ENCODE measurements at places on chromosomes 13 and 19.

DNA sequence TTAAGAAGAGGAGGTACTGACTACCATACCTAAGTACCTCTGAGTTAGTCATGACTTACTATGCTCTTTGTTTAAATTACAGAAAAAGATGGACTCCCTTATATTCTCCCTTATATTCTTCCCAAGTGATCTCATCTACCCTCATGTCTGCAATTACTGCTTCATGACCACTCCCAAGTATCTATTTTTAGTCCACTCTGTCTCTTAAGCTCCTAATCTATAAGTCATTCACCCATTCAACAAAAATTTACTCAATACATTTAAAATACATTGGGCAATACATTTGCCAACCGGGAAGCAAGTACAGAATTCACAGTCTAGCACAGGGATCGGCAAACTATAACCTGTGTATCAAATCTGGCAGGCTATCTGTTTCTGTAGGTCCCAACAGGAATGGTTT is 42.6 kb downstream of the KPNA3 start:
- no peak for DNase-seq

DNA sequence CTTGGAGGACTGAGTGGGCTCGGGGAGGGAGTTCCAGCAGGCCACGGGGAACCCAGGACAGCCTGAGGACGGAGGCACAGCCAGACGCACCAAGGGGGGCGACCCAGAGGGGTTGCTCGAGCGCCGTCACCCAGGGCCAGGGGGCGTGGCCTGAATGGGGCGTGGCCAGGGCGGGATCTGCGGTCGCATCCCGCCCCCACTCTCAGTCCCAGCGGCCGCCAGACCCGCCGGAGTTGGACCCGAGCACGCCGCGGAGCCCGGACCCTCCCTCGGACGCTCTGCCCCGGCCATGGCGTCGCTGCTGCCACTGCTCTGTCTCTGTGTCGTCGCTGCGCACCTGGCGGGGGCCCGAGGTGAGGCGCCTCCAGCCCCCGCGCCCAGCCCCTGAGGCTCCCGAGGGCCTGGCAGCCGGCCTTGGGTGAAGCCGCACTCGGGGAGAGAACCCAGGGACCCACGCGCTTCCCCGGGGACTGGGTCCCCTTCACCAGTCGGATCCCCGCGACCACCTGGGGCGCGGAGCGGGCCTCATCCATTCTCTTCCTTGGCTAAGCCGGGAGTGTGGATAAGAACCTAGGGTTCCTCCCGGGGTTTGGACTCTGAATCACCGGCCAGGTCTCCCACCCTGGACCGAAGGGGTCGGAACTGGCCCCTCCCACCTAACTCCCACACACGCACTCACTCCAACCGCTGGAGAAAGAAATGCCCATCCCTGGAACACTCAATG is at the start of gene CILP2:
CILP2 (plus strand) TSS at position 205 of the 724 bp plus-strand sequence; CDS start at position 290, 85 bp downstream.
- peak; percentile 58 for DNase-seq

- no peak for DNase-seq
These were observed 5.7 kb upstream of the MRPS31 start for GRCh38 chr13:40776681-40777165.

DNA sequence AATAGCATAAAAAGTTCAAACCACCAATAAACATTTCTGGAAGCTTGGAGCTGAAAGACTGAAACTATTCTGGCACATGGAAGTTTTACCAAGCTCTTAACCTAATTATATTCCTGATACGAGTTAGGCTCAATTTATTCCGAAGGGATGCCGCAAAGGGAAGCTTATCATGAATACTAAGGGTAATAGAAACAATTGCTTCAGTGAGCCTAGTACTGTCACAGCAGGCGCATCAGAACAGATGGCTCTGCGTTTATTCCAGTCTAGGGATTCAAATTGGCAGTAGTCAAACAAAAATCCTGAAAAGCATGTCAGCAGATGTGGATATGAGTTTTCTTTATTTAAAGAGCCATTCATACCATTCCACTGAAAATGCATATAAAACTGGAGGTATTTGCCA is 779.5 kb downstream of the GPC5 start:
- DNase-seq = no peak

DNA sequence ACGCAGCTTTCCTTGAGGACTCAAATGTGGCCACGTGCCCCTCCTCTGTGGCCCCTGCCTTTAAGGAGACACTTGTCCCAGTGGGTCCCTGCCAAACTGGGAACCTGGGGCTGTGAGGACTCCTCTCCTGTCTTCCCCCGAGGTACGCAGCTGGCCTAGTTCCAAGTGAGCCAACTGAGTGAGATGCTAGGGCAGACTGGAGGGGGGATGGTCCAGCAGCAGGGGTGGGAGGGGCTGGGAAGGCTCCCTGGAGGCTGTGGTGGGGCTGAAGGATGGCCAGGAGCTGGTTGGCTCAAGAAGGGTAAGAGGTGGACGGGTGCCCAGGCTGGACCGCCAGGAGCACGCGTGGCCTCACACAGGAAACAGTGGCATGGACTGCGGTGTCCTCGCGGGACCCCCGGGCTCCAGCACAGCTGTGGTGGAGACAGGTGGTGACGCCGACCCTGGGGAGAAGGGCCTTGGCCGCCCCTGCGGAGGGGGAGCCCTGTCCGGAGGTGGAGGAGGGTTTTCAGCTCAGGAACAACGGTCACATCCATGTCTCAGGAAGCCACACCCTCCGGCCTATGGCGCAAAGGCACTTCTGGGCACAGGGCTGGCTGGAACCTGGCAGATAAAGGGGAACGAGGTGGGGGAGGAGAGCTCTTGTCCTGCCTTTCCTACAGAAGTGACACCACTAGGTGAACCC is 45.8 kb downstream of the MLLT1 start:
- DNase-seq = no peak

DNA sequence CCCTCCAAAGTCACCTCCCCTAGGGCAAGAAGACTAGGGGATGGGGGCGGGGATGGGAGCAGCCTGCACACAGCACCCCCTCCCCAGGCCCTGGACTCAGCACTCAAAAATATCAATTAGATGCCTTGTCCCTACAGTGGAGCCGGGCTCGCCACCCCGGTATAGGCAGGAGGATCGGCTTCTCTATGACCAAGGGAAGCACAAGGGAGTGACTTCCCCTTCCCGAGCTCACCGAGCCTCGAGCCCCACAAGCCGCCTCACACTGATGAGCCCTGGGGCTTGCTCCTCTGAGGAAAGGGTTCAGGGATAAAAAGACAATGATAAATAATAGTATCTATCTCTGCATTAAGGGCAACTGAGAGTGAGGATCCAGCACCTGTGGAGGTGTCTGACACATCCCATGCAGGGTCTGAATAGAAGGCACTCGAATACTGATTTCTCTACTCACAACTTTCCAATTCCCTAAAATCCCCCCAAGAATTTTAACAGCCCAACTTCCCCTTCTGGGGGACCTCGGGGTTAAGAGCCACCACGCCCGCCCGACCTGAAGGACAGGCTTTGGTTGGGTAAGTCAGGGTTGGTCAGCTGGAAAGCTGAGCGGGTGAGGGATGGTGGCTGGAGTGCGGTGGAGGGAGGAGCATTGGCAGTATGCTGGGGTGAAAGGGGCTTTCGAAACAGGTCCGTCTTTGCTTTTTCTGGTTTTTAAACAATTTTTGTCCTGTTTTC is 51.3 kb downstream of the STK24 start:
- no peak for DNase-seq

Measured in progenitor cell of endocrine pancreas (in vitro differentiated cells).